Fibroblast of villous mesenchyme (primary cell): ENCODE measurements at places on chromosomes 4 and X. TPM values are rescaled to one million over a fixed set of nuclear protein-coding genes. Genes with fewer than 3 reads are reported as not detected.

- no peak for DNase-seq
Observed at GRCh38 chr4:159052315-159052714, 50.6 kb upstream of the RAPGEF2 start.

DNA sequence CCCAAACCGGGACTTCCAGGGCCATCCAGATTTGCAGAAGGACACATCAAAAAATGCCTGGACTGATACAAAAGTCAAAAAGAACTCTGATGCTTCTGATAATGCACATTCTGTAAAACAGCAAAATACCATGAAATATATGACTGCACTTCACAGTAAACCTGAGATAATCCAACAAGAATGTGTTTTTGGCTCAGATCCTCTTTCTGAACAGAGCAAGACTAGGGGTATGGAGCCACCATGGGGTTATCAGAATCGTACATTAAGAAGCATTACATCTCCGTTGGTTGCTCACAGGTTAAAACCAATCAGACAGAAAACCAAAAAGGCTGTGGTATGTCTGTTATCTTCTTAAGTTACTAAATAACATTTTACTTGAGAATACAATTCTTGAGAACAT, 9.2 kb downstream of the PLK4 start:
- no peak for DNase-seq

DNA sequence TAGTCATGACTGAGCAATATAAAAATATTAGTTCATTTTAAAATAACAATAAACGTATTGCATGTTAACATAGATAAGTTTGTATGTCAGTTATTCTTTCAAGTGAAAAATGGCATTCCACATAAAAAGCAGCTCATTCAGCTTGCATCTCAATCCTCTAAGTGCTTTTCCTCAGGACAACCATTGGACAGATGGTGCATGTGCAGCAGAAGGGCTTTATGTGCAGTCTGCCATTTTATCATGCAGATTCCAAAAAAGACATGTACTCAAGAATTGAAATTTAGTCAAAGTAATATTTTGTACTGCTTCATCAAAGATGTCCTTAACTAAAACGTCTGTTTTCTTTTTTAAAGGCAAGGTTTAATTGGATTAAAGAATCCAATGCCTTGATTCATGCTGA, 93.4 kb downstream of the RS1 start:
- DNase-seq: no peak

DNA sequence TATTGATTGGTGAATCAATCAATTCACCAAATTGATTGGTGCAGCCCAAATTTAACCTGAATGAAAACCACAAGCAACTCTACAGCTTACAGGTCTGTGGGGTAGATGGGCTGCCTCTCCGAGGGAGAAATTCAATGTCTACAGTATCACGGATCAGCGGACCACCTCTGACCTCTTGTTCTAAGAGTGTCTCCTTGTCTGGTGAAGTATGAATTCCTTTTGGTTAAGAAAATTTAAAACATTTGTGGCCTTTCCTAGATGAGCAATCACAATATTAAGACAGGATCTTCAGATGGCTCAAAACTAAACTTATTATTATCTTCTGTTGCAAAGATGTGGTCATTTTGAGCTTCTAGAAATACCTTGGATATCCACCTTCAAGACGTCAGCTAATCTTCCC, 153.3 kb downstream of the IL15 start:
- DNase-seq: no peak

- DNase-seq: peak; percentile 67
Observed at GRCh38 chr4:5041699-5042098, 9.6 kb upstream of the STK32B start.

DNA sequence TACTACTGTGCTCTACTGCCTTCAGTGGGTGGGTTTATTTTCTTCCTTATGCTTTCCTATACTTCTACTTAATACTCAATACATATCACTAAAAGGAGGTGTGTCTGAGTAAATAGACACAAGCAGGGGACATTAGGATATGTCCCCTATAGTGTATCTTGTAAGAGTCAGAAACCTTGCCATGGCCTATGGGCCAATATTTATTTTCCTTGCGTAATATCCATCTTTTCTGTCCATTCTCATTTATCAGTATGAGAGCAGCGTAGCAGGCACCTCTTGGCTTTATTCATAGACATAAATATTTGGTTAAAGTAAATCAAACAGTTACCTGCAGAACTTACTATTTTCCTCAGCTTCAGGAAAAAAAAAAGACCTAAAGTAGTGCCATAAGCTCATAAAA, 46.6 kb upstream of the PHF8 start:
- DNase-seq: no peak

GRCh38 chrX:53321230-53321942, 40.0 kb upstream of the IQSEC2 start:
- DNase-seq: no peak

- no peak for DNase-seq
Observed at GRCh38 chr4:6601661-6602250, 26.8 kb downstream of the MAN2B2 start.

- no peak for DNase-seq
Observed at GRCh38 chrX:139085404-139085803, 373.9 kb upstream of the FGF13 start.

DNA sequence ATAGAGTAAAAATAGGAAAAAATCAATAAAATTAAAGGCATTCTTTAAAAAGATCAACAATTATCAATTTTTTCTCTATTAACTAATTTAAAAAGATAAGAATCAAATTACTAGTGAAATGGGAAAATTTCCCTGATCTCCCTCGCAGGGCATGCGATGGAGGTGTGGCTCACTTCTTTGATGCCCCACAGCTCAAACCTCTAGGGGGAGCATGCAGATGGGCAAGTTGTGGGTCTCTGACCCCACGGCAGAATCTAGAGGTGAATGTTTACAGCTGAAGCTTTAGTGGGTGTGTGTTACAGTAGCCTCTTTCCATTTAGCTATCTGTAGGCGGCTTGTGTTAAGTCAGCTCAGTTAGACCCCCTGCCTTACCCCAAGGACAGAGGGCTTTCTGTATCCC, 1348.8 kb downstream of the PCDH18 start:
- no peak for DNase-seq

DNA sequence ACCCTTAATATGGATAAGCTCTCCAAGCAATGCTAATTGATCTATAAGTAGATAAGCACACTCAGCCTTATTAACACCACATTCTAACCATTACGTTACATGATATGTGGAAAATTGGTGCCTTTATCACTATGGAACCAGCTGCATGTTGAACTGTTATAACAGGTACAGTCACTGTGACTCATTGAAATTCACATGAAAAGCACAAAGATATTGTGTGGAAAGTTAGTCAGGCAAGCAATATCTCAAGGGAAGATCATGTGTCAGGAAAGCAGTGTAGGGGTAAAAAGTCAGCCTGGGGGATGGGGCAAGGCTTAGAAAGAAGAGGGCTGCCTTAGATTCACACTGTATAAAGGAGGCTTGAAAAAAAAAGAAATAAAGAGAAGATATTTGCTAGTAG, 313.7 kb upstream of the SMIM31 start:
- DNase-seq: no peak

- DNase-seq: no peak
Observed at GRCh38 chrX:56738670-56739069, 9.6 kb downstream of the NBDY start.

- no peak for DNase-seq
Observed at GRCh38 chr4:177968817-177969442, 526.7 kb upstream of the AGA start.

DNA sequence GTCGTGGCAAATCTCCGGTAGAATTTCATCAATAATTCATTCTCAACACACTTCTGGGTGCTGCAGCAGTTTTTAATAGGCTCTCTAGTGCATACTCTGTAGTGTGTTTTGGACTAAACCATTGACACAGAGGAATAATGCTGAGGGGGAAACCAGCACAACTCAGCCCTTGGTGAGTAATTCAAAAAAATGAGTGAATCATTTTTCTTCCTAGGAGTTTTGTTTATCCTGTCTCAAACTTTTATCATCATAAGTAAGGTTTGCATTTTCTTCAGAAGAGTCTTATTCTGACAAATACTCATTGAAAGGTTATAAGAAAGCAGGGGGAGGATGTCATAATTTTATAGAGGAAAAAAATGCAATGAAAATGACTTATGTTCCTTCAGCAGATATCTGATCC, 2542.7 kb downstream of the PCDH7 start:
- DNase-seq: no peak

DNA sequence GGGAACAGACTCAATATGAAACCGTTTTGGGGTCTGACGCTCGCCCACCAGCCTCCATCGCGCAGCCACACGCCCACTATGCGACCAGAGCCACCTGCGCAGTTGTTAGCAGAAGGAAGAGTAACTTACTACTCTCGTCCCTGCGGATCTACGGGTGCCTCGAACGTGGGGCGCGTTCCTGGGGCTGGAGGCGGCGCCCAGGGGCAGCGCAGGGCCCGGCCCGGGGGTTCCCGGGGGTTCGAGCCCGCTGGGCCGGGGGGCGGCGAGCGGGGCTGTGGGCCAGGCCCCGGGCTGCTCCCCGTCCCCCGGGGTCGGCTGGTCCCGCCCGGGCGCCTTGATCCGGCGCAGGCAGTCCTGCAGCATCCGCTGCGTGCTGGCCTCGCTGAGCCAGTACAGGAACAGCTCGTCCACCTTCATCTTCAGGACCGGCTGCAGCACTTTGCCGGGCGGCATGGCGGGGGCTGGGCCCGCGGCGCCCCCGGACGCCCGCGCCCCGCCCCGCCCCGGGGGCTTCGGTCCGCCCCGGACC, 404 bp downstream of the PPP2R3B start:
- DNase-seq: no peak

DNA sequence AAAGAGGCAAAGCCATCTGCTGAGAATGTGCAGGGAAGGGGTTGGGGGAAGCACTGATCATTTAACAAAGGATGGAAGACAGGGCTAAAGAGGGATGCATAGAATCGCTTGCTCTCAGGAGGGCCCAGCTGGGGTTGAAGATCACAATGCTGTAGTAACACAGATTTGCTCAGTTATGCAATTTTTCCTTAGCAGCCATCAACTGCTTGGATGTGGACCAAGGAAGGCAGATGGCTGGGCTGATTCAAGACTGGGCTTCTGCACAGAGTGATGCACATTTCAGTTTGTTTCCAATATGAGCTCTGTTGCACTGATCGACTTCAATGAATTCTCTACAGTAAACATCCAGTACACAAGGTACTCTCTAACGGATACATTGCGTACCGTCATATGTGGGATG, 127.8 kb upstream of the TBL1X start:
- peak; percentile 78 for DNase-seq

- DNase-seq: no peak
Observed at GRCh38 chr4:74054483-74055047, 16.1 kb upstream of the CXCL3 start.

DNA sequence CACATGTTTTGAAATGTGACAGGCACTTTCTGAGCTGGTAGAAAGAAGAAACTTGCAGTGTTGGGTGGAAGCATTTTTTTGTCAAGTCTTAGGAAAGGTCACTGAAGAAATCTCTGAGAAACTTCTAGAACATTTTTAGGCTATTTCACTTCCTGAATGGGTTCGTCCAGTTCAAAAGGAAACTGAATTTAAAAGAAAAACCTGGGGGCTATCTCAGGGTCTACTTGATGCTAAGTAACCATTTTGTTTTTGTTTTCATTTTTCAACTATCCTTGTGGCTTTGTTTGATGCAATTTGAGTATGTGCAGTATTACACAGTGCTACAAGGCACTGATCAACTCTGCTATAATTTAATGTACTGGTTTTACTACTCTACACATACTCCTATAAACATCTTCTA, 34.0 kb upstream of the AMOT start:
- no peak for DNase-seq

The QRFPR gene
- not detected in 2 replicates for total RNA-seq

The WDR17 gene
- 0.64 and 0.86 TPM in 2 replicates for total RNA-seq

The UCP1 gene
- total RNA-seq: not detected in 2 replicates

The GAGE12E gene
- total RNA-seq: not detected in 2 replicates
